ENCODE measurements at places on chromosomes 6 and 20.

DNA sequence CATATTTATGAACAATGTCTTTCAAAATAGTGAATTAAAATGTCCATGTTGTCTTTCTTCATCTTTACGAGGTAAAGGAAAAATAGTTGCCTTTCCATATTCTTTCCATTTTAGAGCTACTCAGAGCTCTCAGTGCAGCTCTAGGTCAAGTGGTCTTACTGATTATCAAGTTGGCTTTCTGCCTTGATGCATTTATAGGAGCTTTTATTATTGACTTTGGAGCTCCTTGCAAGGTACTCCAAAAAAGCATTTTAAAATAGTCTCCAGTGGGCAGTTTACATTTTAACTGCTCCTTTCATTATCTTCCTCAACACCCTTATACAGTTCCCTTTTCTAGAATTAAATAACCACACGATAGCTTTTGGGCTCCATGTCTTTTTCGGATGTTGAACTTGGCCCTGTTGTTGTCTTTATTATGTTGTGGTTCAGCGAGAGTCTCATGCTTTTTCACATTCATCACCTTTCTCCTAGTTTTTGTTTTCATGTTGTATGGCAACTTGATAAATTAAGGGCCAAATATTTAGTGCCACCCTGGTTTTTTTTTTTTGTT, 122.9 kb downstream of the CLIC5 start:
- no peak for DNase-seq

GRCh38 chr6:123879749-123880148, 76.1 kb downstream of the NKAIN2 start:
- DNase-seq: no peak

DNA sequence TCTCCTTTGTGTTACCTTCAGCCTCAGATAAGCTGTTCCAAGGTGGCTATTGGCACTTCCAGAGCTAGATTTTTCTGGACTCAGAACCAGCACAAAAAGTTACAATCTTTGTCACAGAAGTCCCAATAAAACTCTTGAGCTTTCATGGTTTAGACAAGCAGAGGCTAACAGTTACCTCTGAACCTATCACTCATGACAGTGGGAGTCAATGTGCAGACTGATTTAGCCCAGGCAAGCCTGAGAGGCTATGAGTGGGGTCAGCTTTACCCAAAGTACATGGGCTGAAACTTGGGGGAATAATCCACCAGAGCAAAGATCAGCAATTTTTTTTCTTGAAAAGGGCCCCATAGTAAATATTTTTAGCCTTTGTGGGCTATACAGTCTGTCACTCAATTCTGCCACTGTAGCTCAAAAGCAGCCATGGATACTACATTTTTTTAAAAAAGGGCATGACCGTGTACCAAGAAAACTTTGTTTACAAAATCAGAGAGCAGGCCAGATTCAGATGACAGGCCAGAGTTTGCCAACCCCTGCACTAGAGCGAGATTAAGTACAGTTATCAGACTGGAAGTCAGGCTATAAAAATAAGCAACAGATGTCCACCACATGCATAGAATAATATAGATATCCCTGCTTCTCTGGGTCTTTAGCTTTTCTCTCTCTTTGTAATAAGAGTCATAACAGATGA, 20.0 kb downstream of the CCN2 start:
- no peak for DNase-seq

GRCh38 chr6:134703206-134703605, 246.7 kb downstream of the ALDH8A1 start:
- DNase-seq: no peak

- DNase-seq: no peak
Observed at GRCh38 chr20:61356196-61356595, 104.1 kb downstream of the CDH4 start.

GRCh38 chr20:8798505-8798904, 270.4 kb upstream of the PLCB4 start:
- no peak for DNase-seq

- DNase-seq: no peak
Observed at GRCh38 chr6:29663300-29664042, 6.6 kb downstream of the MOG start.

GRCh38 chr20:60857708-60858107, 394.4 kb upstream of the CDH4 start:
- DNase-seq: no peak

GRCh38 chr20:25323496-25324246, 67.0 kb downstream of the ABHD12 start:
- DNase-seq: no peak

GRCh38 chr6:1698527-1698926, 88.8 kb downstream of the FOXC1 start:
- DNase-seq: no peak

DNA sequence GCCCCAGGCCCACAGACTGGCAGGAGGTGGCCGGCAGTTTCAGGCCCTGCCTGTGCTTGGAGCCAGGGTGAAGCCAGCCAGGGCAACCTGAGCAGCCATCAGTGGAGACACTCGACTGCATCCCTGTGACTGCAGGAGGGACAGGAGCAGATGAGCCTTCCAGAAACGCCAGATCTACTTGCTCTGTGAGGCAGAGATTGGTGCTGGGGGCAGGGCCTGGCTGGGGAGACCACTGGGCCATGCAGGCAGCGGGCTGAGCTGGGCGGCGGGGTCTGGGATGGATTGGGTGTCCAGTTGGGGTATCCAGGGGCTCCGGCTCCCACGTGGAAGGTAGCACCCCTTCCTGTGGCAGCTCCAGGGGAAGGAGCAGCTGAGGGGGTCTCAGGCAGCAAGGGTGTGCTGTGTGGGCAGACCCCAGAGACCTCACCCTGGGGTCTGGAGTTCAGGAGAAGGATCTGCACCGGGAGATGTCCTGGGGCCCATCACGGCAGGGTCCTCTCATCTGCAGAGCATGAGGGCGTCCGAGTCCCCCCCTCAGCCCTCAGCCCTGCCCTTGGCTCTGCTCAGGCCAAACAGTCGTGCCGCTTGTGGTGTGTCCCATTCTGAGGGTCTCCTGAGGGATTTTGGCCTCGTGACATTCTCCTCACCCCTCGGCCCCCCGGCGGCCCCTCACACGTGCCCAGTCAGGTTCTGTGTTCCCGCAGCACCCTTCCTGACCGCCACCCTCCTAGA, 334.9 kb downstream of the TAF4 start:
- DNase-seq: no peak

DNA sequence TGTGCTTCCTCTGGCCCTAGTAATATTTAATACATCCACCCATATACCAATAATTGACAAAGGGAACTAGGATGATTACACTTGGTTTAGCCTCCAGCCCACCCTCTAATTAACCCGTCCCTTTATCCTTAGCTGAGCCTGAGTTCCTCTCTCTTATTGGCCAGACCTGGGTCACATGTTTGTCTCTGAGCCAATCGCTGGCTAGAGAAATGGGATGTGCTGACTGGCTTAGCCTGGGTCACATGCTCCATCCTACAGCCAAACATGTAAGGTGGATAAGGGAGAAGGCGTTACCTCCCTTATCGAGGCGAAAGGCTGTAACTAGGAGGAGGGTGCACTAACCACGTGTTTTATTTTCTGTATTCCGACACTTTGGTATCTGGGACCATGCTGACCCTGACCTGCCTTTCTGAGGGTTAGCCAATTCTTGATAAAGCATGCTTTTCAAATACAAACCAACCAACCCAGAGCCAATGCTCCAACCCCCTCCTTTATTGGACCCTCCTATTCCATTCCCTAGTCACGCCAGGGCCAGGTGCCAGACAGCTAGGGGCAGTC, 262.7 kb downstream of the PREX1 start:
- no peak for DNase-seq

- no peak for DNase-seq
Observed at GRCh38 chr6:30555816-30556065, 548 bp downstream of the GNL1 start.

GRCh38 chr6:147279427-147279826, 75.2 kb downstream of the STXBP5 start:
- no peak for DNase-seq

DNA sequence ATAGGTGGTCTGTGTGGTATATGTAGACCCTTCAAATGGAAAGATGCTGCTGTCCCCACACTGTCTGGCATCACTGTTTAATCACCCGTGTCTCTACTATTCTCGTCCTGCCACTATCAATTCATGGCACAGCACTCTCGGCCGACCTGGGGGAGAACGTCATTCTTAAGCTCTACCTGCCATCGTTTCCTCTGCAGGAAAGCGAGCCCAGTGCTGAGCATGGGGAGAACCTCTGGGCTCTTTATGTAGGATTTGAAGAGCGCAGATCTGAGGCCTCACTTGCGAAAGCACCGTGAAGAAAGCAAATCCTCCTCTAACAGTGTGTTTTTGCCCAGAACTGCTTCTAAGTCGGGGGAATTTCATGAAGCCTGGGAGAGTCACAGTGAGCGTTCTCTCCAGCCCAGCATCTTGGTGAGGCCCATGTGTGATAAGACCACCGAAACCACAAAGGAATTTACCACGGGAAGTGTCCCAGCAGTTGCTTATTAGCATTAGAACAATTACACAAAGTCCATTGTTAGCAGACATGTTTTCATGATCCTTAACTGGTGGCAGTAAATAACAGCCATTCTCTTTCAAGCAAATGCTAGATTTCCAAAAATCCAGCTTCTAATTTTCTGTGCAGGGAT, 124.3 kb downstream of the SCML4 start:
- no peak for DNase-seq

DNA sequence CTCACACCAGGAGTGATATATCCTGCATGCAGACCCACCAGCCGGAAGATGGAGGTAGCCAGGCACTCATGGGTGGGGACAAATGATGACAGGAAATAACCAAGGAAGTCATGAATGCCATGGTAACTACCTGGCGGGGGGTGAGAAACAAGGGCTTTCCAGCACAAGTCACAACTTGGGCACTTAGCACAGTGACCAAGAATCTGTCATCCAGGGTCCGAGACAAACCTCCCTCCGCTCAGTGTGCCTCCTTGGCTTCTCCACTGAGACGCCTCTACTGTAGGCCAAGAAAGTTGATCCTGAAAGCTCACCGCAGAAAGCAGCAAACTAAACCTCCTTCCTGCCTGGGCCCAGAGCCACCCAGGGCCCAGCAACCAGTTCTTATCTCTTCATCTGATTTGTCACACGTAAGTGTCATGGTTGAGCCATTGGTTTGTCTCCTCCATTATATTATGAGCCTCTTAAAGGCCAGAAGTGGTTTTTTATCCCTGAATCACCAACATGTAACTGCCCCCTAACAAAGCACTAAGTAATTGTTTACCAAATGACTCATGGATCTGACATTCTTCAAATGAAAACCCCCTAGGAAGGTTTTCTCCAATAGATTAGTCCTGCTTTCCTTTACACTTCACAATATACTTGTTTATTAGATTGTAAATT, 84.3 kb upstream of the TAB2 start:
- DNase-seq: no peak

- DNase-seq: no peak
Observed at GRCh38 chr6:113927001-113927400, 43.9 kb downstream of the HDAC2 start.

DNA sequence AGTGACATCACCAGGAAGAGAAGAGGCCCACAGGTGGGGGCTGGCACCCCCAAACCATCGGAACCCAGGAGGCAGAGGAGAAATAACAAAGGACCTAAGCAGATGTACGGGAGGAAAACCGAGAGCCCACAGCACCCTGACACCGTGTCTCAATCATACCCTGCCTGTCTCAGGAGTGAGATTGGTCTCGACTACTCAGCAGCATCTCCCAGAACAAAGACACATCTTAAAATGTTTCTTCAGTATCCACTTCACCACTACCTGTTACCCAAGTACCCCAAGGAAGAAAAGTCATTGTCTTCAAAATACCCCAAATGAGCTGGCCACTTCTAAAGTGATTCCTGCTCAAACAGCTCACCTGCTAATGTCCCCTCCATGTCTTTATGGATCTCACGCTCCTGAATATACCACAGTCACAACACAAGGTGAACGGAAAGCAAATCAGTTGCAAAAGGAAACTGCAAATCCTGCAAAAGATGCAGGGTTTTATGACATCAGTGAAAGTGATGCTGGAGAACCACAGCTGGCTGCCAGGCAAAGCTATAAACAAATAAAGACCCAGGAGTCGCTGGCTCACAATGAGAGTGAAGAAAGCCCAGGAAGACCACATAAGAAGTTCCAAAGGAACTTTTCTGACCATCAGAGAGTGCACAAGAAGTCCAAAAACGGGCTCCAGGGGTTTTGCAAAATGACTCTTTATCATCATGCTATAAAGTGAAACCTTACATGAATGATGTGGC, 44.1 kb downstream of the PREX1 start:
- DNase-seq: no peak

- no peak for DNase-seq
Observed at GRCh38 chr6:166274739-166275370, 33.3 kb downstream of the PRR18 start.

- DNase-seq: no peak
Observed at GRCh38 chr6:11688425-11688709, 90.2 kb downstream of the ADTRP start.

GRCh38 chr6:3370361-3371221, 86.3 kb downstream of the SLC22A23 start:
- DNase-seq: no peak

DNA sequence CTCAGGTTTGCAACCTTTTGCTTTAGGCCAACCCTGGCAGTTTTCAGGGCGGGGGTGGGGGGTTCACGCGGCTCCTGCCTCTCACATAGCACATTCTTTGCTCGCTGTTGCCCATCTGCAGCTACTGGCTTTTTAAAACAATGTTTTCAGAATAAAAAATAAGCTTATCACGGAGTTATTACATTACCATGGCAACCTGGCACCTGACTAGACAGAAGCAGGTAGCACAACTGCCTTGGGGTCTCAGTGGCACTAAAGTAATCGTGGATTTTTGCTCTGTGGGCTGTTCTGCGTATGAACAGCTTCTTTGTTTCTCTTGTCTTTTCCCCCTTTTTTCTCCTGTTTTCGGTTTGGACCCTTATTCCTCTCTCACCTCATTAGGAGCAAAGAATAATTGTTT, 9.1 kb upstream of the MANBAL start:
- no peak for DNase-seq

GRCh38 chr6:139544701-139545057, 170.2 kb upstream of the CITED2 start:
- no peak for DNase-seq

DNA sequence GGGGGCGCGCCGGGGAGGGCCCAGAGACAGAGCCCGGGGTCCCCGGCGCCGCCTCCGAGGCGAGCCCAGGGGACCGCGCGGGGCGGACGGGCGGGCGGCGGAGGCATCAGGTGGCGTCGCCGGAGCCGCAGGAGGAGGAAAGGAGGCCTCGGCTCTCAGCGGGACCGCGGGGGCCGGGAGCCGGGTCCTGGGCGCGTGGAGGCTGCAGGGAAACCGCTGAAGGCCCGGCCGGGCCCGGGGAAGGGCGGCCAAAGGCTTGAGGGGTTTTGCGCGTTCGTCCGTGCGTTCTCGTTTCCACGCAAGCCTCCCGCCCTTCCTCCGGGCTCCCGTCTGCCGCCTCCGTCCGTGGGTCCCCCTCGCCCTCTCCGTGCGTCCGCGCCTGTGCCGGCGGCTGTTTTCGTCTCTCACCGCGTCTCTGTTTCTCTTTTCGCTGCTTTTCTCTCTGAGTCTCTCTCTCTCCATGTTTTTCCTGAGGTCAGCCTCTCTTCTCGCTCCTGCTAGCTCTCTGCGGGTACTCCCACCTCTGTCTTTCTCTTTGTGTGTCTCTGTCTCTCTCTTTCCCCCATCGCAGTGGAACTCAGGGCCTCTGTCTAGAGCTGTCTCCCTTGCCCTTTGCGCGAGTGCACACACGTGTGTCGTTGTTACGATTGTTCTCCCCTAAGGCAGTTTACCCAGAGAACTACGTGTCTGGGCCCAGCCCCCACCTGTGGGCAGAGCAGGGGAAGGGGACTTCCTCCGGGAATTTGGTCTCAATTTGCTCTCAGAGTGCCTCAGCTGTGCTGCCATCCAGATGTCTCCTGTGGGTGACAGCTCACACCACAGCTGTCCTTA, 2.1 kb downstream of the IRF4 start:
- no peak for DNase-seq
